ENCODE measurements at places on chromosomes 7 and 10.

GRCh38 chr7:36852017-36852416 lies 127.7 kb upstream of the AOAH start:
- DNase-seq = no peak

GRCh38 chr7:92723205-92723604 lies 113.2 kb downstream of the CDK6 start:
- DNase-seq = no peak

- DNase-seq = no peak
Observed at GRCh38 chr10:100749309-100750217, 4.2 kb downstream of the PAX2 start.

GRCh38 chr10:106399112-106399511 lies 765.4 kb downstream of the SORCS1 start:
- DNase-seq = no peak

- DNase-seq = no peak
Observed at GRCh38 chr7:26680587-26680986, 183.8 kb downstream of the SKAP2 start.

DNA sequence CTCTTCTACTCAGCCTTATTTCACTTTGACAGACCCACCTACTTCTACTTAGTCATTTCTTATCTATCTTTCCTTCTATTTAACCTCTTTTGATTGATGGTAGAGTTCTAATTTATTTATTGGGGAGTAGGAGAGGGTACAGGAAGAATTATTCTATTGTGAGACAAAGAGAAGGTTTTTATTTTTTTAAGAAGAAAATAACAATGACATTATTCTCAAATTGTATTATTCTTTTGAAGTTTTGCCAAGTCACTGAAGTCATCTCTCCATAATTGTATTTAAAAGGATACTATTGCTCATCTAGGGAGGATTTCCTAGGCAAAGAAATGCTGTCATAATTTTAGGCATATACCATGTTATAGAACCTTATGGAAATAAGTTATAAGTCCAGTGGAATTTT lies 52.7 kb downstream of the ITGB8 start:
- DNase-seq = no peak

DNA sequence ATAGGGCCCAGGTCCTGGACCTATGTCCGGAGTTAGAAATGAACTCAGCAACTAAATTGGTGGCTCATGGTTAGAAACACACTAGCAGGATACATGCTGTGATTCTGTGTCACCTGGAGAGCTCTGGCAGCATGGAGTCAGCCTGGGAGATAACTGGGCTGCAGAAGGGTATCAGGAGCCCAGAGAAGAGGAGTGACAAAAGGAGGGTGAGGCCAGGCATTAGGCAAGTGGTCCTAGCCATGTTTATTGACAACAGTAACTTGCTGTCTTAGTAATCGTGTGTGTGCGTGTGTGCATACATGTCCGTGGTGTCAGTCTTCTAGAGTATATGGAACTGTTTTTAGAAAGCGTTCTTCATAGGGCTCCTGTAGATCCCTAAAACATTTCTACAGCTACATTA lies 157.5 kb upstream of the PHYHIPL start:
- DNase-seq = no peak

- DNase-seq = no peak
Observed at GRCh38 chr10:109411917-109412316, 511.4 kb downstream of the XPNPEP1 start.

DNA sequence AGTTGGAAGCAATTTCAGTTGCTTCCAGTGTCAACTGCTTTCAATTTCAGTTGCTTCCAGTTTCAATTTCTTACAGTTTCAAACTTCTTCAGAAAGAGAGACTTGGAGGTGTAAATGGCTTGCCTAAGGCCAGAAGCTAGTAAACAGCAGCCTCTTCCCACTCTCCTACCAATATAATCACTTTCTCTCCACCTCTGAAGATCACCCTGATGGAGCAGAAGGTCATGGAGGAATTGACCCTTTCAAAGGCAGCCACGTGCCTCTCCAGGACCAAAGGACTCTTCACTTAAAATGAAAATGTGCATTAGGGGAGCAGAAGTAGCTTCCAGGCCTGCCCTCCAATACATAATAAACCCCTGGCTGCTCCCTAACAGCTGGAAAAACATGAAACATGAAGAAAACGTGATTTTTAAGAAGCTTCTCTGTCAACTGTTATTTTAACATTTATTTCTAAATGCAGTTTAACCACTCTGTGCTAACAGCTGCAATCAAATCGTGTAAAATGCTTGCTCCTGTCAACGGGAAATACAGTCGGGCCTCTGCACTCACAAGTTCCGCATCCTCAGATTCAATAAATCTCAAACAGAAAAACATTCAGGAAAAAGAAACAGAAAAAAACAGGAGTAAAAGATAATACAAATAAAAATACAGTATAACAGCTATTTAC lies 1020.6 kb downstream of the XPNPEP1 start:
- DNase-seq = no peak

DNA sequence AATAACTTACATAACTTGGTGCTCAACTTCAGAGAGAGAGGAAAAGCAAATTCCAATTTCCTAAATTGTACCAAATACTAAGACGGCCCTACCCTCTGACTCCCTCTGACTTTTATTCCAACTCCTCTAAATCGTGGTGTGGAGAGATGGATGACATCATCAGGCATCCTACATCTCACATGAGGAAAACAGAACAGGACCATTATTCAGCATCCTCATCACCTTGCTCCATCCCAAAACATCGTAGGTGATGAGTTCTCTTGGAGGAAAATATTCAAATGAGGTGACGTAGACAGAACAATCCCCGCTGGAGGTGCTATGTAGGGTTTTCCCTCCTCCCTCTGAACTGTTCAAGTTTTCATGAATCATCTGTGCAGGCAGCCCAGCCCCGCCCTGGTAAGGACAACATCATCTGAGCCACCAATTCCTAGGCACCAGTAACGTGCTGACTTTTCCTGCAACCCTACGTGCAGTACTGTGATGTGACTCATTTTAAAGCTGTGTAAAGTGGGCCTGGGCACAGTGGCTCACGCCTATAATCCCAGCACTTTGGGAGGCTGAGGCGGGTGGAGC lies 167.2 kb downstream of the CALN1 start:
- no peak for DNase-seq

GRCh38 chr10:110498982-110499795 lies 1.5 kb downstream of the DUSP5 start:
- no peak for DNase-seq

DNA sequence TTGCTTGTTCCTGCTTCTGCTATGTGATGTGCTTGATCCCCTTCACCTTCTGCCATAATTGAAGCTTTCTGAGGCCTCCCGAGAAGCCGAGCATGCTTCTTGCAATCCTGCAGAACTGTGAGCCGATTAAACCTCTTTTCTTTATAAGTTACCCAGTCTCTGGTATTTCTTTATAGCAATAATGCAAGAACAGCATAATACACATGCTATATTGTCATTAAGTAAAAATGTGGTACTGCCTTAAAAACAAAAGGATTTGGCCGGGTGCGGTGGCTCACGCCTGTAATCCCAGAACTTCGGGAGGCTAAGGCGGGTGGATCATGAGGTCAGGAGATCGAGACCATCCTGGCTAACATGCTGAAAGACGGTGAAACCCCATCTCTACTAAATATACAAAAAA lies 59.6 kb upstream of the ANAPC16 start:
- DNase-seq = no peak

- no peak for DNase-seq
Observed at GRCh38 chr10:57142925-57143576, 782.0 kb upstream of the ZWINT start.

DNA sequence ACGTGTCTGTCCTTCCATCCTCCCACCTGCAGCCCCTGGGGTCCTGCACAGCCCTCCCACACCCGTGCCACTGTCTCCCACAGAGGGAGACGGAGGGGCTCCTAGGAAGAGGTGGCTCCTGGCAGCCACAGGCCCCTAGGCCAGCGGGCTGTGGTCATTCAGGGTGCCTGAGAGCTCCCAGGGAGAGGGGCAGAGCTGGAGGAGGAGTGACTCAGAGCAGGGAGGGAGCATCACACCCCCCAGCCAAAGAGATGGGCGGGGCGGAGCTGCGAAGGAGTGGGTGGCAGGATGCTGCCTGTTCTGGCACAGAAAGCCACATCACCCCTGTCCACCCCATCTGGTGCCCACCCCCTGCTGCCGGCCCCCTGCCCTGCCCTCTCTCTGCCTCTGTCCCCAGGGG lies 50.5 kb downstream of the STK32C start:
- DNase-seq = no peak

DNA sequence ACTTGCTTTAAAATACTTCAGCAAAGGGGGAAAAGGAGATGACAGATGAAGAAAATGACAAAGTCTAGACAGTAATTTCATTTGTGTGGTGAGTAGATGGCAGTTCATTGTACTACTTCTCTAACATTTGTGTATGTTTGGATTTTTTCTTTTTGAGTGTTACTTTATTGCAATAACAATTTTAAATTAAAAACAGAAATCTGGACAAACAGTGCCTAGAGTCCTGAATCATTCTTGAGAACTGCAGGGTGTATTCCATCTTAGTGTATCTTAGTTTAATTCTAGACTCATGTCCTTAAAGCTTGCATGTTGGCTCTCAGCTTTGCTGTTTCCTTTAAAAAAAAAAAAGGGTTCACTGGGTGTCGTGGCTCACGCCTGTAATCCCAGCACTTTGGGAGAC lies 31.1 kb downstream of the HOXA1 start:
- no peak for DNase-seq

DNA sequence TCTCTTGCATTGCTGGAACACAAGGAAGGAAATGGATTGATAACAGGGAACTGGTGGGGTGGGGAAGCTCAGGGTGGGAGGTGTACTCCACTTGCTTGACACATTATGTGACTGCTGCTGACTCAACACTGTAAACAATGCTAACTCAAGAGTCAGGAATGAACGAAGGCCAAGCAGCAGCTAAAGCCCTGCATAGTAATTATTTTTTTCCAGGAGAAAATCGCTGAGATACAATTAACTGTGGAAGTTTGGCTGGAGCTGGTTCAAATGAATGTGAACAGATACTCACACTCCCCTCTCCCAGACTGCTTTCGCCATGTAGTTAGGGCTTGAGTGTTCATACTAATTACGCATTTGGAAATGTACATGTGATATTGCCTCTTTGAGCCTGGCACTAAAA lies 170.9 kb upstream of the AOAH start:
- peak; percentile 45 for DNase-seq

DNA sequence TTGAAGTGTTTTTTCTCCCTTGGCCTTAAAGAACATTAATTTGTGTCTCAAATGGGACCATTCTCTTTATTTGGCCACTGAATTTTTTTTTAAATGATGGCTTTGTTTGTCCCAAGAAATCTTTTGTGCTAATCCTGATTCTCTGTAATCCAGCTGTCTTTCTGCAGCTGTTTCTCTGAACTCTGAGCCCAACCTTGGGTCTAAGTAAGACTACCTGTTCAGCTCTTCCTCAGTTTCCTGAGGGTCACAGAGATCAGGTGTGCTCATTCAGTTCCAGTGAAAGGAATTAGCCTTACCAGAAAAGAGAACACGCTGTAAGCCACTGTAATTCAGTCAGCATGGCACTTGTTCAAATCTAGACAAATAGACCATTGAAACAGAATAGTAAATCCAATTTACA lies 94.2 kb downstream of the ANKIB1 start:
- no peak for DNase-seq

DNA sequence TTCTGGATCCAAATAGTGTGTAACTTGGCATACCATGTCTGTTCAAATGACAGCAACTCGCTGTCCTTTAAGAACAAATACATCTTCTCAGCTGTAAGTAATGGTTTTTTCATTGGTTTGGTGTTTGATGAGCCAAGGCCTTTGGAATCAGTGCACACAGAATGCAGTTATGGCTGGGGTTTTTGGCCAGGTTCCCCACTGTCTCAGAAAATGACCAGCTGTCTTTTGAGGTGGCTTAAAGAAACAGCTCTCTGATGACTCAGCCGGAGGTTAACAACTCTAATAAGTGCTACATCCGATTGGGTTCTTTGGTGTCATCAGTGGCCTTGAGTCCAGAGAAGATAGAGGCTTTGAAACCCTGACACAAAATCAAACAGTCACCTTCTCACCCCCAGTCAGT lies 688.4 kb downstream of the REEP3 start:
- no peak for DNase-seq

GRCh38 chr7:39433550-39433949 lies 132.7 kb upstream of the YAE1 start:
- no peak for DNase-seq

DNA sequence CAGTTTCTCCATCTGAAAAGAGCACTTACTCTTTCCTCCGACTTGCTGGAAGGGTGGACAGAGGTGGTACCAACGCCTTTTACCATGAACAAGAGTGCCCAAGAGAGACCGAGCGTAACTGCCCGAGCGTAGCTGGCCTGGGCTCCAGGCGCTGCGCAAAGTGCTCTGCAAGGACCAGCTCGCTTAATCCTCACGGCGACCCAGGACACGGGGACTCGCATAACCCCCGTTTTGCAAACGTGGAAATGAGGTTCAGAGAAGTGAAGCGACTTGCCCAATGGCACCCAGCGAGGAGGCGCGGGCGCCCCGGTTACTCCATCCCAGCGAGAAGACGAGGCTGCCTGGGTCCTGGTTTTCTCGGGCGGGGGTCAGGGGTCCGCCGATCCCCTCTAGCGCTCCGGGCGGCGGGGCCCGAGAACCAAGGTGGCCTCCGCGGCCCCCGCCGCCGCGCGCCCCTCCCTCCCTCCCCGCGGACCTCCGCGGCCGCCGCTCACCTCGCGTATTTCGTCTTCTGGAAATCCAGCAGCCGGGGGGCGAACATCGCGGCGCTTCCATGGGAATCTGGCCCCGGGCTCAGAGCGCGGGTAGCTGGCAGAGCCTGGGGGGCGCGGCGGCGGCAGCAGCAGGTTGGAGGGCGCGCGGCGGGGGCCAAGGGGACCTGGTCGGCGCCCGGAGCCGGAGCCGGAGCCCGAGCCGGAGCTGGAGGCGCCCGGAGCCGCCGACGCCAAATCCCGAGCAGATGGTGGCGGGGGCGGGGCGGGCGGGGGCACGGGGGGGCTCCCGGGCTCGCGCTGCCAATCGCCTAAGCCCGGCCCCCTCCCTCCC lies at the start of gene MMD2:
Gene MMD2, minus strand, starts transcription at position 711 of the 825 bp plus-strand sequence. Its CDS starts 170 bp downstream, at position 541.
- no peak for DNase-seq

DNA sequence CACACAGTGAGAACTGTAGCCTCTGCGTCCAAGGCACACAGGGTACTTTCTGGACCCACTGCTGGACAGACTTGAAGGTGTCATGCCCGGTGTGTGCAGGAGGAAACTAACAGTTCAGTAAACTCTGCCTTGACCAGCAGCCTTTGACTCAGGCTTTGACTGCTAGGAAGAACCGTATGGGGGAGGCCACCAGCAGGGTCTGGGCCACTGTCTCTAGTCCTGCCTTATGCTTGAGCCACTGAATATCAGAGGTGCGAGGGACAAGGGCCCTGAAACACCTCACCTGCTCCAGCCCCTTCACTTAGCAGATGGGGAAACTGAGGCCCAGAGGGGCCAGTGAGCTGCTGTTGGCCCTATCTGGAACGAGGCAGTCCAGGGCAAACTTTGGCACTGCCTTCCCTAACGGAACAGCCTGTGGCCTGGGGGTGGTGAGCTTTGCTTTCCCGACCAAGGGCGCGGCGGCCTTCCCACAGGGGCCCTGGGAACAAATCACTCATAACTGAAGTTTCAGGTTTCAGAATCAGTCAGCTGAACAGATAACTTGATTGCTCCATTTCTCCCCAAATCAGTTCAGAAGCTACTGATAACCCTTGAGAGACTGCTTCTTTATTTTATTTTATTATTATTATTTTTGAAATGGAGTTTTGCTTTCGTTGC lies 130.0 kb downstream of the FAM53B start:
- DNase-seq = no peak

Data from NCI-H2081 (cell line).